ENCODE measurements at places on chromosomes 1 and 21.

DNA sequence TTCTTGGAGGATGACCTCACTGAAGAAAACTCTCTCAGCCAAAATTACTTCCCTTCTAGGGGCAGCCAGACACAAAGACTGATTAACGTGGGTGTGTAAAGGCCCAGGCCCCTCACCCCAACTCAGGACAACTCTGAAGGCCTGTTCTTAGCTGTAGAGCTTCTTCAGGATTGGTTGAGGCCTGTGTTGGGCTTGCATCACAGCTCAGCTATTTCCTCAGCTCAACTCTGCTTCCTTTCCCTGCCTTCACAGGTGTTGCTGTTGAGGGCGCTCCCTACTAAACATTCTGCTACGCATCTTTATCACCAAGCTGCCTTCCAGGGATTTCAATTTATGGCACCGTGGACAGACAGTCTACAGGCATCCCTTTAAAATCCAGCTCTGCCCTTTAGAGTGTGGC, 36.8 kb downstream of the MAB21L3 start:
- no peak for DNase-seq

DNA sequence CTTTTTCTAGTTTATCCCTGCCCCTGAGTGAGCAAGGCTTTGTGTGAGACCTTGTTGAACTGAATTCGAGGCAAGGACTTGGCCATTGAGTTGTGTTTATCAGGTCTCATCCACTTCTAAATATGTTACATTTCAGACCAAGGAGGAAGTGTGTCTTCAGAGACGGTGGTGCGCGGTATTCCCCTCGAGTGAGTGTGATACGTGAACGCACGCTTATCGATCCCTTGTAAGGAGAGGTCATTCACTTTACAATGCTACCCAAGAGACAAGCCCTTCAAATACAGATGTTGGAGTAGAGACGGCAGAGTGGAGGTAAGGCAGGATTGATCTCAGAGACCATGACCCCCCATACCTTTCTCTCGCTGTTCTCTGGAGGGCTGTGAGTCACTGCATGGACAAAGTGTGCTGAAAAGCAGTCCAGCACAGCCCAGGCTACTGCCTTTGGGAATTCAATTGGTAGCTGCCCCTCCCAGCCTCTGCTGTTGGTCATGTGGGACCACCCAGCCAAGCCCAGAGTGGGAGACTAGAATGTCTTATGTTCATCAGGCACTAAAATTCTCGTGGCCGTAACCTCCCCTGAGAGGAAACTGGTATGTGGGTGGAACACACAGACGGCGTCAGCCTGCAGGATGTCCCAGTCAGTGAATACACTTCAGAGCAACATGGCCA, 16.3 kb upstream of the MTARC1 start:
- DNase-seq, result no peak

GRCh38 chr1:1594602-1595260, 5.2 kb downstream of the FNDC10 start:
- no peak for DNase-seq

- no peak for DNase-seq
These were observed 87.9 kb downstream of the SSBP3 start for GRCh38 chr1:54318246-54318814.

GRCh38 chr21:36194024-36194423, 37.4 kb downstream of the DOP1B start:
- DNase-seq, result no peak

DNA sequence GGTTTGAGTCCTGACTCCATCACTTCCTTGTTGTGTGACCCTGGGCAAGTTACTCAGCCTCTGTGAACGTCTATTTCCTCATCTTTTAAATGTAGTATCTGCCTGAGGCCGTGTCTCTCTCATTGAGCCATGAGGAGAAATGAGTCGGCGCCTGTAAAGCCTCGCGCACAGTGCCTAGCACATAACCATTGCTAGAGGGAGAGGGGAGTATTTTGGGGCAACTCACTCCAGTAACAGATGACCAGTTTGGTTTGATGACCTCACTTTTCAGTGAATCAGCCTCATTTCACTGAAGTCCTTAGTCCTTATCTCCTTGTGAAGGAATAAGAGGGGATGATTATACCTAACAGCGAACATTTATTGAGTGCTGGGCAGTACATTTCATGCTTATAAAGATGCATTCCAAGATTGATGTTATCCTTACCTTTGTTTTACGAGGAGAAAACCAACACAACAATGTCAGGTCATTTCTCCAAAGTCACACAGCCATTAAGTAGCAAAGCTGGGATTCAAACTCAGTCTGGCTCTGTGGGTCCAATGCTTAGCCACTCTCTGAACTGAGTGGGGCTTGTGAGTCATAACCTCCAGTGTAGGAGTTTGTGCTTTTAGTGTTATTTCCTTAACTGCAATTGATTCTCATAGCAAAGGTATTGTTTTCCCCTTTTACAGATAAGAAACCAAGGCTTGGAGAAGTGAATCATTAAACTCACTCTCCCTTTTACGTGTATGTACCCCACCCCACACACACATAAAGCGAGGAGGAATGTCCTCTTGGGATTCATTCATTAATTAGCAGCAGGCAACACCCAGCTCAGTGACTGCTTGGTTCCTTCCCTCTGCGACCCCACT, 25.9 kb downstream of the KCNC4 start:
- DNase-seq, result peak; percentile 44

DNA sequence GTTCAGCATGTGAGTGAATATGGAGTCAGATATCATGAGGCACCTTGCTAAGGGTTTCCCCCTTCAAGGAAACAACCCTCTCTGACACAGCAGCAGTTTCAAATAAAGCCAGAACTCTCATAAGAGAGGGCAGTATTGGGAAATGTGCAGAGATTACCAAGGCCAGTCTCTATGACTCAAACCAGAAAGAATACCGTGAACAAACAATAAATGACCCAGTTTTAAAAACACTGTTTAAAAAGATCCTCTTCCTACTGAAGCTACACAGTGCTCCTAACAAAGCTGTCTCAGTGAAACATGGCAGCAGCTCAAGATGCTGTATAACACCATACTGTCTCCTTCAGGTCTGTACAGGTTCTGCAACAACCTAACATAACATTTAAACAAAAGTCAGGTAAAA, 102.6 kb downstream of the KIAA0319L start:
- DNase-seq, result no peak

DNA sequence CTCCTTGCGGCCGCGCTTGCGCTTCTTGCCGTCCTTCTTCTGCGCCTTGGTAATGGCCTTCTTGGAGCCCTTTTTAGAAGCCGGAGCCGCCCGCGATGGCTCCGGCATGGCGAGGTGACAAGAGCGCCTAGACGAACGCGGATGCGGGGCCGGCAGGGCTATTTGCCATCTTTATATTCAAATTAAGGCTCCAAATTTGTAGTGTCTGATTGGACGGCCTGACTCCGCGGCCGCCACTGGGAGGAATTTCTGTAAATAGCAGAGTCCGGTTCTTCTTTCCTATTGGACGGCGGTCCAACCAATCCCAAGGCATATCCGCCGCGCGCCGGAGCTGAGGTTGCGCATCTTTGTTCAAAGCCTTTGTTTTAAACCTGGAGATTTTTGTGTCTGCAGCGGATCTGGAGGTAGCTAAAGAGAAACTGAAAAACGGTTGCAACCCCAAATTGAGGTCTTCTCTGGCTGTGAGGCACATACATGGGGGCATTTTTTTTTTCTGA, 22.6 kb upstream of the RNF187 start:
- peak; percentile 38 for DNase-seq

- DNase-seq, result no peak
These were observed 47.1 kb downstream of the KANK4 start for GRCh38 chr1:62271948-62272728.

DNA sequence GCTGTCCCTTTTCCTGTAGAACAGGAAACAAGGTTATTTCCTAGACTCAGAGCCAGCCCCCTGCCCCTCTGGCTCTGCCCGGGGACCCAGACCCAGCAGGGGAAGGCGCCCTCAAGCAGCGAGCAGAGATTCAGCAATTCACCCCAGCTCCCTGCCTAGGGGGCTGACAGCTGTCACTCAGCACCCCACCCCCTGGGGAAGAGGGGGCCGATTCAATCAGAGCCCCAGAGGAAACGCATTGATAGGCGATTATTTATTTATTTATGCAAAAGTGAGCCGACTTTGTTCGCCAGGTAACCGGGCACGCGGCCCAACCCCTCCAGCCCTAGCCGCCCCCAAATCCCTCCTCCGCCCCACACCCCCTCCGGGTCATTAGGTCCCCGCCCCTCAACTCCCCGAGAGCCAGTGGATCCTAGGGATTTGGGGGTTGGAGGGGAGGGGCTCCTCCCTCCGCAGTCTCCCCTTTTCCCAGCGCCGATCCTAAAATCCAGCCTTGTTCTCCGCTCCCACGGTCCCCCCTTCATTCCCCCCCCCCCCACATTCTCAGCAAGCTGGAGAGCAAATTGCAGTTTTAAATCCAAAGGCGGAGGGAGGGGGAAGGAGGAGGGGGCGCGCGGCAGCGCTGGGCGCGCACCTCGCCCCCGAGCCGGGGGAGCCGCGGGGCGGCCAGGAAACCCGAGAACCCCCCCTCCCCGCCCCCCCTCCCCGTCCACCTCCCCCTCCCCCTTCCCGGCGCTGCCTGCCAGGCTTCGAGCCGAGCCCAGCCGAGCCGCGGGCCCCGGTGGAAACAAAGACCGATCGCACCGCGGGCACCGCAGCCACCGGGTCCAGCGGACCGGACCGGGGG, 1.3 kb downstream of the AHDC1 start:
- no peak for DNase-seq

- DNase-seq, result no peak
These were observed 3.8 kb upstream of the SAMD13 start for GRCh38 chr1:84297546-84298244.

DNA sequence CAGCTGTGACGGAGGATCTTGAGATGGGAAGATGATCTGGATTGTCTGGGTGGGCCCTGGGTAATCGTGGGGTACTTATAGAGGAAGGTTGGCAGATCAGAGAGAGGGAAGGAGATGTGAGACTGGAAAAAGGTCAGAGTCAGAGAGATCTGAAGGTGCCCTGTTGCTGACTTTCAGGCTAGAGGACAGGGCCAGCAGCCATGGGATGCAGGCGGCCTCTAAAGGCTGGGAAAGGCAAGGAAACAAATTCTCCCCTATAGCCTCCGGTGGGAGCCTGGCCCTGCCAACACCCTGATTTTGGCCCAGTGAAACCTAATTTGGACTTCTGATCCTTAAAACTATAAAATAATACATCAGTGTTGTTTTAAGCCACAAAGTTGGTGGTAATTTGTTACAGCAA, 153.5 kb upstream of the TMEM51 start:
- DNase-seq, result no peak

DNA sequence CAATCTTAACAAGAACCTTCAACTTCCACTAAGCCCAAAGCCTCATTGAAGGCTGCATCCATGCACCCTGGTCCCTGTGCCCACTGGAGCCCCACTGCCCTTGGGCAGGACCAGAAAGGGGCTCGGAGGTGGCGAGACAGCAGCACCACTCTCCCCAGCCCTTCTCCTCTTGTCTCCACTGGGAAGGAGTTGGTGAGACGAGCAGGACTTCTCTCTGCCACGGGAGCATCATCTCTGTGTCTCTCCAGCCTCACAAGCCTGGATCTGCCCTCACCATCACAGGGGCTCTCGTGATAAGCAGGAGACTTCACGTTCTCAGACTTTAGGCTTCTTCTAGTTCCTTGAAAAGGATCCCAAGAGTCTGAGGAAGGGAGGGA, 7.2 kb upstream of the ETV3L start:
- no peak for DNase-seq

DNA sequence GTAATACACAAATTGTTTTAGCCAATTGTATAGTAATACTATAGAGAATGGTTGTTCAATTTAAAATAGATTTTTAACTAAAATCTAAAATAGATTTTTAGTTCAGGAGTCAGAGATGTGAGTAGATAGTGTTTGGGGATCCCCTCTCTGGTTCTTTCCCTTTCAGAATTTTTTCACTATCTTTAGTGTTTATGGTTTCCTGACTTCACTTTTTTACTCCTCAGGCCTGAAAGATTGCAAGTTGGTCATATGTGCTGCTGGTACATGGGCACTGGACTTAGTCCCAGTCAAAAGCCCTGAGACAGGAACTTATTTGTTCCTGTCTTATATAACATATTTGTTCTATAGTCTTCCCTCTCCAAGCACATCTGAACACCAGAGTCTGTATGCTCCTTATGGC, 96.8 kb upstream of the ATP1B1 start:
- no peak for DNase-seq

- no peak for DNase-seq
These were observed 136.1 kb downstream of the RWDD3 start for GRCh38 chr1:95369985-95370690.

GRCh38 chr1:56824938-56825337, 5.7 kb upstream of the FYB2 start:
- no peak for DNase-seq

DNA sequence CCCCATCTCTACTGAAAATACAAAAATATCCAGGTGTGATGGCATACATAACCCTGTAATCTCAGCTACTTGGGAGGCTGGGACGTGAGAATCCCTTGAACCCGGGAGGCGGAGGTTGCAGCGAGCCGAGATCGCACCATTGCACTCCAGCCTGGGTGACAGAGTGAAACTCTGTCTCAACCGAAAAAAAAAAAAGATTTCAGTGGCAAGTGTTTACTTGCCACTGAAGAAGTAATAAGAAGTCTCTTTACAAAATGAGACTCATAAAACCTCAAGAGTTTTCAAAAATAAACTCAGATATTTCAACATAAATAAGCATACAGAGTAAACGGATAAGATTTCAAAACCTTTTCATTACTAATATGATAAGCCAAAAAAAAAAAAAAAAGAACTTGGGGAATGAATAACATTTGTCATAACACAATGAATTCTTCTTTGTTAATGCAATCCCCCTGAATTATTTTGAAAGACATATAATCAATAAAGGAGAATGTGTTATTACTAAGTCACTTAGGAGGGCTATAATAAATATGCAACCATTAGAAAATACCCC, 34.2 kb upstream of the EXO1 start:
- DNase-seq, result no peak

DNA sequence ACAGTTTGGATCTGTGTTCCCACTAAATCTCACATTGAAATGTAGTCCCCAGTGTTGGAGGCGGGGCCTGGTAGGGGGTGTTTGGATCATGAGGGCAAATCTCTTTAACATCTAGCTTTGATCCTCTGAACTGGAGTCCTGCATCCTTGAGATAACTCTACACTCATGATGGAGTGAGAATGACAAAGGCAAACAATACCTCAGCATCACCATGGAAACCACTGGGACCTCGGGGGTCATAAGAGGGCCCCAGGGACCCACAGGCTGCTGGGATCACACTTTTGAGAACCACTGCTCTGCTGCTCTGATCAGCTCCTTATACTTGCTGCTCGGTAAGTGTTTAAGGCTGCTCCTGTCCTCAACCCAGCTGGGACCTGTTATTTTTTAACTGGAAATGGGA, 13.4 kb upstream of the OBSCN start:
- DNase-seq, result no peak

DNA sequence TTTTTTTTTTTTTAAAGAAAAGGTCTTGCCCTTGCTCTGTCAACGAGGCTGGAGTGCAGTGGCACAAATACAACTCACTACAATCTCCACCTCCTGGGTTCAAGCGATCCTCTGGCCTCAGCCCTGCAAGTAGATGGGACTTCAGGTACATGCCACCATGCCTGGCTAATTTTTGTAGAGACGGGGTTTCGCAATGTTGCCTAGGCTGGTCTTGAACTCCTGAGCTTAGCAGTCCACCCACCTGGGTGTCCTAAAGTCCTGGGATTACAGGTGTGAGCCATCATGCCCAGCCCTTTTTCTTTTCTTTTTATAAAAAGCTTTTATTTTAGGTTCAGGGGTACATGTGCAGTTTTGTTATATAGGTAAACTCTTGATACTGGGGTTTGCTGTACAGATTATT, 47.2 kb downstream of the TLR5 start:
- no peak for DNase-seq

Measured in amniotic stem cell (primary cell).